NCI-H1417 treated with DMSO at 0.1 percent for 48 hours (cell line): ENCODE measurements at places on chromosomes 12 and 14.

GRCh38 chr14:102565959-102566358, 26.5 kb upstream of the RCOR1 start:
- no peak for DNase-seq

- no peak for DNase-seq
Measured at GRCh38 chr14:56815745-56816144, 5.5 kb upstream of the OTX2 start.

DNA sequence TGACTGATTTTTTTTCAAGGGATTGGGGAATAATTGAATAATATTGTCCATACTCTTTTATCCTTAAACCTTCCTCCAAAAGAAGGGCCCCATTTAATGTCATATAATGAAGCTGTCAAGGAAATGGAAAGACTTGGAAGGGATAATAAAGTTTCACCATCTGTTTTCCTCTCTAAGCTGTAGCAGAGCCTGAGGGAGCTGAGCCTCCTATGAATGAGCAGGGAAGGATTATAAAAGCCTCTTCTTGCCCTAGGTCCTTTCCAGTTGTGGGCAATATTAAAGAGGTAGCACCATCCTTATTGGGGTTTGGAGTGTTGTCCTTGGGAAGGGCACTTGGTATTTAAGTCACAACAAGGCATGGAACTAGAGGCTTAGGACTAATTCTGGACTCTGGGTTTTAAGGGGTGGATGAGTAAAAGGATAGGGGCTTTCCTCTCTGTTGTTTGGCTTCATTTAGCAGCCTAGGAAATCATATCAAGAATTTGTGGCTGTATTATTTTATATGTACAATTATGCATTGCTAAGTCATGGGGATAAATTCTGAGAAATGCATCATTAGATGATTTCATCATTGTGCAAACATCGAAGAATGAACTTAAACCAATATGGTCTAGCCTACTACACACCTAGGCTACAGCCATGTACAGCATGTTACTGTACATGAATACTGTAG, 408.5 kb upstream of the DCN start:
- DNase-seq = no peak

GRCh38 chr12:63844391-63845341, at the start of gene SRGAP1:
Gene SRGAP1, plus strand, starts transcription at chr12:63844700. Its CDS starts 117 bp downstream, at chr12:63844817.
- peak; percentile 45 for DNase-seq

GRCh38 chr12:54232790-54233189, 44.0 kb upstream of the SMUG1 start:
- no peak for DNase-seq

DNA sequence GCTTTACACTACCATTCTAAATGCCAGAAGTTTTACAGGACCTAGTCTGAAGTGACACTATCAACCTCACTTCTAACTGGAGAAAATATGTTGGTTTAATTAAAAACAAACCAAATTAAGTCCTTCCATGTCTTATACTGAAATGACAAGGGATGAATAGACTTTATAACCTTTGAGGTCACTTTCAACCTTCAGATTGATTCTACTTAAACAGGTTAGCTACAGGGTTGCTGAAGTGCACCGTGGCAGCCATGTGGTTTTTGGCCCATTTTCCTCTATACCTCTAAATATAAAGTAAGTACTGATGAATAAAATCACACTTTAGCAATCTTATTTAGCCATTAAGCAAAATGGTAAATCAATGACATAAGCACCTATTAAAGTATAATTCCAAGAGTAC, 3.9 kb downstream of the SLC38A2 start:
- DNase-seq = no peak

DNA sequence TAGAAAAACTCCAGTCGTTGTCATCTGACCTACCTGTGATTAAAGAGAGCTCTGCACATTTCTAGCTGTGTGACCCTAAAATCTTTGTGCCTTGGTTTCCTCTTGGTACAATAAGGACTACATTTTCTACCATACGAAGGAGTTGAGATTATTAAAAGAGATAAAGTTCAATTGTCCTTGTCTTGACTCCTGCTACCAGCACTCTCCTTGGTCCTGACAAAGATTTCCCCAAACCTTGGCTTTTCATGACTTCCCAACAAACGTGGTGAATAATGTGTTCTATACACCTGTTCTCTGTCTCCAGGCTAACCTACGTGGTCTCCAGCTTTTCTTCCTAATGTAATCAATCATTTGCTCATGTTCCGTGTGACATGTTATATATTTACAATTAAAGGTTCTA, 223.5 kb downstream of the MSRB3 start:
- no peak for DNase-seq

DNA sequence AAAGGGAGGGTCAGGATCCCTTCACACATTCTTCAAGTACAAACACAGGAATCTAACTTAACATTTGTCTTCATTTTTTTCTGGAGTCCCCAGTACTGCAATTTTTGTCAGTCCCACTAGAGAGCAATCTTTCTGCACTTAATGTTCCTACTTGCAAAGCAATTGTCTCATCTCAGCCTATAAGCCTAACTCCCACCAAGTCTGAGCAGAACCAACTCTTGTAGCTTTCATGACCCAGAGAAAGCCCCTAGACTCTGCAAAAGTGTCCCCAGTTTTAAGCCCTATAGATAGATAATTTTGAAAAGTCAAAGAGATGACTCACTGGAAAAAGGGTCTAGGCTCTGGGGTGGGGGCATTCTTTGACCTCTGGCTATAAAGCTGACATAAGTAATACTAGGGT, 1.8 kb upstream of the ZBTB39 start:
- DNase-seq = peak; percentile 13

- no peak for DNase-seq
Measured at GRCh38 chr12:240566-240965, 22.1 kb downstream of the SLC6A13 start.

- DNase-seq = no peak
Measured at GRCh38 chr12:64781280-64782190, 22.3 kb upstream of the GNS start.

DNA sequence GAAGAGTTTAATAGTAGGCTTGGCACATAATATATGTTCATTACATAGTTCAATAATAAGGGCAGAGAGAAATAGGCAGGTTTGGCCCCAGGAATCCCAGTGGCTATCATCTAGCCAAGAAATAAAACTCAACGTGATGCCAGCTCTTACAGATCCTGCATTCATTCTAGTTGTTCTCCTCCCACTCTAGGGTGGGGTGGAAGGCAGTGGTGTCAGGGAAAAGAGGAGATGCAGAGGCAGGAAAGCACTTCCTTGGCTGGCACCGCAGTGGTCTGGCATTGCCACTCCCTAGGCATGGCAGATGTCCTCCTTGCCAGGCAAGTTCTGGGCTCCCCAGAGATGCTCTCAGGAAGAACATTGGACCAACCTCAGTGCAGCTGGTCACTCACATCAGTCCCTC, 383.6 kb downstream of the GRIN2B start:
- no peak for DNase-seq

GRCh38 chr12:110856542-110856941, 9.8 kb downstream of the CCDC63 start:
- no peak for DNase-seq

- no peak for DNase-seq
Measured at GRCh38 chr12:130300090-130300489, 37.6 kb upstream of the PIWIL1 start.

DNA sequence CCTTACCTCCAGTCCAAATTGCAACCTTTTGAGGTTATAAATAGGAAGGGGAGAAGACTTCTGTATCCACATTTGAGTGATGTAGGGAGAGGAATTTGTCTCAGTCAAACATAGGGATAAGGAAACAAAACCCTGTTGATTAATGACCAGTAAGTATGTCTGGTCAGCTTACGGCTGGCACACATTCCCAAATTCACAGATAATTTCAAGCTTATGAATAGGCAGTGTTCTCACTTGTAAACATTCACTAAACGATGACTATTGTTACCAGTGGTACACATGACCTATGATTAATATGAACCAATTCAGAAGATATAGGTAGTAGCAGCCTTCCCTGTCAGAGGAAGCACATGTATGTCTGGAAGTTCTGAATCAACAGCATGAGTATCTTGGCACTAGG, 33.0 kb upstream of the SLC5A8 start:
- no peak for DNase-seq

DNA sequence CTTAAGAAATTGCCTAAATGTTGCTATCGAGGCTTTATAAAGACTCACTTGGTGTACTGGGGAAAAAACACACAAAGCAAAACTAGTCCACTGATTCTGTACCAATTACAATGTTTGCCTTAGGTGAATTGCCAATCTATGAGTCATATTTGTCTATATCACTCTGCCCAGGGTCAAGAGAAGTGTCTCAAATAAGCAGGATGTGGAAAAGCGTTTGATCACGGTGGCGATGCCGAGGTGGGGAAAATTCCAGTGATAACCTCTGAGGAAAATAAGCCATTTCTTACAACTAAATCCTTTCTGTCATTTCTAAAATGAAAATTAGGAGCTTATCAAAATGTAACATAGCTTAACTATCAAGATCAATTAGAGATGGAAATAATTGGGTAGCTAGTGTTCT, 148.6 kb upstream of the DIO3 start:
- DNase-seq = no peak

DNA sequence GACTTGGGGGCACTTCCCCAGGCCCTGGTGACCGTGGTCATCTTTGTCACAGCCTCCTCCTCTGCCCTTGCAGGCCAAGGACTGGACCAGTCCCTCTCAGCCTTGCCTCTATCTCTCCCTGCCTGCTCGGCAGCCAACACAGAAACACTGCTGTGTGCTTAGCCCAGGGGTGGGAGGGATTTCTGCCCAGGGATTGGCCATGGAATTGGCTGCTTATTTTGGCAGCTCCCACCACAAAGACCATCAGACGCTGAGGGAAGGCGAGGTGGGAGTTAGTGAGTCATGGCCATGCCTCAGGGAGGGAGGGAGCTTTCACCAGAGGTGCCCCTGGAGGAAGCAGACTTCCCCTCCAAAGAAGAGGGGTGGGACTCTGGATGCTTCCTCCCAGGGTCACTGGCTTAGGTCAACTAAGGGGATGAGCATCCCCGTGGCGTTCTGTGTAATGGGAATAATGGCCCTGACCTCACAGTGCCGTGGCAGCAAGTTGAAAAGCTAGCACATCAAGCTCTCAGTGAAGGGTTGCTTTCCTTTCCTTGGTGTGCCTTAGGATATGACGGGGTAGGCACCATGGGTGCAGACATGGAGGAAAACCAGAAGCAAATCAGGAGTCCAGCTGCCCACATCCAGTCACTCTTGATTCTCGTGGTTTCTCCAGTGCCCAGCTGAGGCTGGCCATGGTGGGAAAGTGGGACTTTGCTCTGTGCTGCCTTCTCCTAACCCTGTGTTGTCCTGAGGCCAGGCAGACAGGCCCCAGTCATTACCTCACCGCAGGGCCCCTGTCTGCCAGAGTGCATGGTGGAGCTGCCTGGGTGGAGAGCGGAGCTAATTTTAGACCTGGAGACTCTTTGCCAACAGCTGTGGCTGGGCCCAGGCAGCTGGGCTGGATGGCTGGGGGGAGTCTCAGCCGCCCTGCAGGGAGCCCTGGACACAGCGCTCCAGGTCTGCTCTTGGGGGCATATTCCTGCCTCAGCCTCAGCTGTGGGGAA, 21.4 kb downstream of the B4GALNT3 start:
- no peak for DNase-seq

GRCh38 chr14:103311171-103311997, 22.7 kb upstream of the EIF5 start:
- no peak for DNase-seq

DNA sequence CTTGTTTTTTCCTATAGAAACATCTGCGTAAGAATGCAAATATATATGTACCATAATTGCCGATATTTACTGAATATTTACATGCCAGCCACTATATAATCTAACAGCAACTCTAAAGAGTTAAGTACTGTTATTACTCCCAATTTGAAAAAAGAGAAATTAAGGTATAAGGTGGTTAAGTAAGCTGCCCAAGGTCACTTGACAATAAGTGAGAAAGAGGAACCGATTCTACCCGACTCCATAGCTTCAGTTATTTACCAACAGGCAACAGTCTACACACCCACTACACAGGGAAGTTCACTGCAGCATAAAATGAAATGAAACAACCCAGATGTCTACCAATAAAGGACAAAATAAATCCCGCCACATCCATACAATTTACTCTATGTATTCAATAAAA, 1.1 kb downstream of the MIS18BP1 start:
- no peak for DNase-seq

GRCh38 chr12:9745199-9745598, 12.3 kb upstream of the CLECL1 start:
- no peak for DNase-seq

DNA sequence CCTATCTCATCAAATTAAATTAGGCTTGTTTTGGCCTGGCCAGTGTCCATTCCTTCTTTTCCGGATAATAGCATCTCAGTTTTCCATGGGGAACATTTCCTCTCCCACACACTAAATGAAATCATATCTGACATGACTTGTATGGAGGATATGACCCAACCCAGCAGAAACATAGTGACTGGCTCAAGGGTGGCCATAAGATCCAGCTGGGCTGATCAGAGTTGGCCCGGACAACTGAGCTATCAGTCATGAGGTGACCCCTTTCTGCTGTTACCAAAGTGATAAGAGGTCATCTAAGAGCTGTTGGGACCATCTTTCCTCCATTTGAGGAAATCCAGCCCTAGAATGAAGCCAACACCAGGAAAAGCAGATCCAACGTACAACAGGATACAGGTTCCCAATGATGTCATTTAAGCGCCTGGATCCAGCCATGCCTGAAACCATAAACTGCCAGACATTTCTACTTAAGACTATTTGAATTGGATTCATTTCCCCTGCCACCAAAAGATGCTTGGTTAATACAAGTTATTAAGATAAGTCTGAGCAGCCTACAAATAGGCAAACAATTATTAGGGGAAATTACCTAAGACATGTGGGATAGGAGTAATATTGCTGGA, 20.7 kb upstream of the NCOR2 start:
- DNase-seq = no peak

DNA sequence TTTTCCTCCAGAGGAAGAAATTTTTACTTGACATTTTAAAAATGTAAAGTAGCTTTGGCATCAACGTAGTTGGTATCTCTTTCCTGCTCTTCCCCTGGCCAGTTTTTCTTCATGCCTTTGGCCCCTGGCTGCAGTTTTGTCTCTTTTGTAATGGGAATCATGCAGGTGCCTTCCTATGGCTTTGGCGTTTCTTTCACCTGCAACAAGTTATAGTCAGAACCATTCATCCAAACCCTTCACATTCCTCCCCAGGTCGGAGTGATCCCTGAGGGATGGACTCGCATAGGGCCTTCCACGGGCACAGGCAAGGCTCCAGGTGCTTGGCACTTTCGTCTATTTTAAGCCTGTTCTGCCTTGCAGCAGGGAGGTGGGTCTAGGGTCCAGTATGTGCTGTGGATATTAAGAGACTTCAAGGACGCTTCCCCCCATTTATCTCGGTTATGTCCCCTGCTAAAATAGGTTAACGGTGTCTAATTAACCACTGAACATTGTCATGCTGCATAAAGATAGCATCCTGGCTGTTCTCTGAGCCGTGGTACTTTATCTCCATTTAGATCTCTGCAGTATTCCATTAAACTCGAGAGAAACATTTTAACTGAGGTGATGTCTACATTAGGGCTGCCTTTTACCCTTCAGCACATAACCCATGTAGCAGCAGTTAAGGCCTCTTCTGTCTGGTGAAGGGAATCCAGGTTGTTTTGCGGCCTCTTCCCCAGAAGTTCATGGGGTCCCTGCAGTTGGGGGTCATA, 66.3 kb downstream of the IFT43 start:
- DNase-seq = no peak
